Activated T-helper 2 cell treated with anti-CD3 and anti-CD28 coated beads, Interferon-gamma antibody, Interleukin-2, Interleukin-4, amounts not matched to agents 10 μg/mL and 5 μg/mL and 100 μg/mL, durations not matched to agents 14 hours and 24 hours and 36 hours (primary cell): ENCODE measurements at places on chromosomes 7 and 10. TPM values are rescaled to one million over a fixed set of nuclear protein-coding genes. Genes with fewer than 3 reads are reported as not detected.

Gene SPOCK2
- 135 and 137 TPM in 2 replicates for total RNA-seq

Gene GSTO1
- 168 and 174 TPM in 2 replicates for total RNA-seq

DNA sequence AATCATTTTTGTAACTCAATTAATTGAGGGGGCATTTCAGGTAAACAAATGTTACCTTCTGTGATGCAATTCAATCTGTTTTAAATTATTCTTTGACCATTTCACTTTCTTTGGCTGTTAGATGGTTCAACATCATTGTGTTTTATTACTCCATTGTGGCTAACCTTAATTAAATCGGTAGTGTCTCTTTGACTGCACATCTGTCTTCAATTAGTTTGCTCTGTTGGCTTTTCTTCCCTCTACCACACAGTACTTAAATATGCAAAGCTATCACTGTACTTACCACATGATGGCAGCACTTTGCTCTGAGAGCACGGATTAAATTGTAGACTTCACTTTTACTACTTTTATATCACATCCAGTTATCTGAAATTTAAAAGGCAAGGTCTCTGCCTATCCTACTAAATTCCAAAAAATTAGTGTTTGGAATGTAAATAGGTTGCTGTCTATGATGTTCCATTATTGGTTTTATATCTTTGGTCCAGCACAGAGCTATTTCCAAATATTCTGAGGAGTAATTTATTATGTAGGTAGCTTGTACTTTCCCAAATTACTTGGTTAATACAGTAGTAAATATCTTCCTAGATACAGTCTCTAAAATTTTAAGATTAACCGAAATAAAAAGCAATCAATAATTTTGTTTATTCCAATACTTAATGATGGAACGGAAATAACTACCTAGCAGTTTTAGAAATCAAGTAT, 352.0 kb downstream of the PCLO start:
- no peak overlapping the region for H3K27ac ChIP-seq
- DNase-seq = no peak
- no peaks in the 10 kb centered on the region for H3K4me1 ChIP-seq
- H3K36me3 ChIP-seq = no peaks in the 10 kb centered on the region
- no peak overlapping the region for H3K4me3 ChIP-seq

Gene GRK5
- total RNA-seq = 24.4 and 24.7 TPM in 2 replicates

Gene OR9A4
- not detected in 2 replicates for total RNA-seq

Gene AGAP5
- 18.2 and 18.8 TPM in 2 replicates for total RNA-seq

Gene CDC123
- total RNA-seq = 153 and 156 TPM in 2 replicates

Gene SPDYE2B
- total RNA-seq = not detected in 2 replicates

DNA sequence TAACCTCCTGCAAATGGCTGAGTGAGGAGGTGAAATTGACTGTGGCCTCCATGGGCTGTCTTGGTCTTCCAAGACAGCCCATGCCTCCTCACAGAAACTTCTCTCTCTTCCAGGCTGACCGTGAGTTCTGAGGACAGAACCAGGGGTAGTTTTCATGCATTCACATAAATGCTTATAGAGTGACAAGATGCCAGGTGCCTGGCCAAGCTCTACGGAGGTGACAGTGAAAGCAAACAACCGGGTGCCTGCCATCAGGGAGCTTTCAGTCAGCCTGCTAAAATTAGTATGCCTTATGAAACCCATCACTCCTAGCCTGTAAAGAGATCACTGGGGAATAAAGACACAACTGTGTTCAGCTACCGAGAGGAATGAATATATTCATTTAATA, 919 bp upstream of the RHOBTB1 start:
- no peak overlapping the region for H3K27ac ChIP-seq
- peak overlapping the region; percentile 76 for H3K4me3 ChIP-seq
- peaks cover 11% of the 10 kb centered on the region for H3K4me1 ChIP-seq
- peaks cover 74% of the 10 kb centered on the region for H3K27me3 ChIP-seq

Gene CLDN4
- total RNA-seq = not detected in 2 replicates

DNA sequence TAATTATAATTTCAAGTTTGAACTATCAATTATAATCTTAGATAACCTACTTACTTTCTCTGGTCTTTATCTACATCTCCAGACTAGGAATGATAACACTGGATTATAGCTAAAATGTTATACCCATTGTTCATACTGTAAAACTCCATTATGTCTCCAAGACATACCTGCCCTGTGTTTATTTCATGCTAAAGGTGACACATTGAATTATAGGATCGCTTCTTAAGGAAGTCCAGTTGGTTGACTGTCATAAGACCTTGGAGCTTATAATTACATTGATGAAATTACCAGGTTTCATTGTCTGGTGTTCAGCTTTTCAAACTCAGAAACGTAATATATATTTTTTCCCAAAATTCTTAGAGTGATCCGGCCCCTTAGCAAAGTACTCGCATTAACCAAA, 15.5 kb upstream of the HERC4 start:
- no peak overlapping the region for H3K4me3 ChIP-seq
- no peak overlapping the region for H3K27ac ChIP-seq
- DNase-seq = no peak
- H3K36me3 ChIP-seq = no peaks in the 10 kb centered on the region
- peaks cover 2% of the 10 kb centered on the region for H3K27me3 ChIP-seq

- DNase-seq = no peak
- H3K27me3 ChIP-seq = no peaks in the 10 kb centered on the region
- H3K27ac ChIP-seq = peak overlapping the region; percentile 87
- peaks cover 43% of the 10 kb centered on the region for H3K4me1 ChIP-seq
- no peak overlapping the region for H3K4me3 ChIP-seq
Observed at GRCh38 chr10:3887404-3887803, 102.4 kb upstream of the KLF6 start.

Gene LRIT1
- not detected in 2 replicates for total RNA-seq

DNA sequence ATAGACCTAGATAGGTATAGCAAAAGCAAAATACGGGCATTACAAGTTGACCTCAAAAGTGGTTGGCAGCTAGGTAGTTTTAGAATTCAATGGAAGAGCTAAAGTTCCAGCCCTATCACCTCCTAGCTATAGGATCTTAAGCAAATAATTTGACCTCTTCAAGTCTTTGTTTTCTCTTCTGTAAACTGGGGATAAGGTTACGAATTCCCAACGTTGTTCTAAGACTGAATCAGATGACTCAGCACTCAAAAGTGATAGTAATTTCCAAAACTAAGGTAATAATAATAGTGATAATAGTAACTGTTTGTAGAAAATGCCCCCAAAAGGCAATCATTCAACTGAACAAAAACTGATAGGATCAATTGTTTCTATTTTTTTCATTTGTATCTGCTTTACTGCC, 445.2 kb downstream of the KCNMA1 start:
- no peaks in the 10 kb centered on the region for H3K36me3 ChIP-seq
- H3K4me3 ChIP-seq = no peak overlapping the region
- no peaks in the 10 kb centered on the region for H3K4me1 ChIP-seq
- no peak overlapping the region for H3K27ac ChIP-seq
- DNase-seq = no peak

Gene NUDCD3
- 86.8 and 90.2 TPM in 2 replicates for total RNA-seq

Gene TUBB8
- total RNA-seq = not detected in 2 replicates

- no peak for DNase-seq
- H3K4me1 ChIP-seq = peaks cover 31% of the 10 kb centered on the region
- peaks cover 5% of the 10 kb centered on the region for H3K36me3 ChIP-seq
- no peak overlapping the region for H3K4me3 ChIP-seq
- H3K27ac ChIP-seq = no peak overlapping the region
Observed at GRCh38 chr7:99137411-99138180, 6.3 kb downstream of the SMURF1 start.

Gene THSD7A
- total RNA-seq = not detected in 2 replicates

GRCh38 chr10:95392681-95393164, 101.9 kb upstream of the PDLIM1 start:
- no peak for DNase-seq
- no peaks in the 10 kb centered on the region for H3K36me3 ChIP-seq
- peaks cover 19% of the 10 kb centered on the region for H3K4me1 ChIP-seq
- no peak overlapping the region for H3K27ac ChIP-seq

DNA sequence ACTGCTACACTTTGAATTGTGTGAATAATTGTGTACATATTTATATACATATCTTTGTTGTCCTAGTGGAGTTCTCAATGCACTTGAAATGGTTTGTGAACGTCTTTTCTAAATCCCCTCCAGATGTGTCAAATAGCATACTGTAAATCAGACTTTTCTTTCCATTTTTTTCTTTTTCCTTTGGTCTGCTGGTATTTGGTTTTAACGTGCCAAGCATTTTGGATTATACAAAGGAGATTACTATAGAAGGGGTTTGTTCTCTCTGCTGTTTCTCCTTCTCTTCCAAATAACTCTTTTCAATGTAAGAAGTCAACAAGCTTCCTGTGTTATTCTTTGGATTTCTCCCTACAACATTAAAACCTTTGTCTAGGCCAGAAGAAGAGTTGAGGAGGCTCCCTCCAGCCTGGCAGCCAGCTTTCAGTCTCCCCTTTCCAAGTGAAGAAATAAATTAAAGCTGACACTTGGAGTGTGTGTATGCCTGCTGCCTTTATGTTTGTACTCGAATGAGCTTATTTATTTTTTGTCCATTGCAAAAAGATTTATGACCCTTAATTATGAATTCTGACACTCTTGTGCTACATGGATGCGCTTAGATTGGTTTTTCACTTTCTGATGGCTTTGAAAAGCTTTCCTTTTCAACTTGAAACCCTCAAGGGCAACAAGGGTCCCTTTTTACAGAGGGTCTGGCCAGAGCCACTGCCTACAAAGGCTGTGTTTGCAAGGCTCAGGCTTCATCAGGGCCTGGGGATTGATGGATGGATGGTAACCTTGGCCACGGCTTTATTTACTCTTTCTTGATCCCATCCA, 107.8 kb downstream of the RAB18 start:
- no peaks in the 10 kb centered on the region for H3K36me3 ChIP-seq
- H3K4me3 ChIP-seq = no peak overlapping the region
- H3K27me3 ChIP-seq = peaks cover 3% of the 10 kb centered on the region
- no peak overlapping the region for H3K27ac ChIP-seq

GRCh38 chr10:131000743-131001142, 310.8 kb downstream of the TCERG1L start:
- DNase-seq = no peak
- H3K36me3 ChIP-seq = no peaks in the 10 kb centered on the region
- H3K27ac ChIP-seq = no peak overlapping the region
- no peak overlapping the region for H3K4me3 ChIP-seq

Gene CBX3
- total RNA-seq = 274 and 275 TPM in 2 replicates

DNA sequence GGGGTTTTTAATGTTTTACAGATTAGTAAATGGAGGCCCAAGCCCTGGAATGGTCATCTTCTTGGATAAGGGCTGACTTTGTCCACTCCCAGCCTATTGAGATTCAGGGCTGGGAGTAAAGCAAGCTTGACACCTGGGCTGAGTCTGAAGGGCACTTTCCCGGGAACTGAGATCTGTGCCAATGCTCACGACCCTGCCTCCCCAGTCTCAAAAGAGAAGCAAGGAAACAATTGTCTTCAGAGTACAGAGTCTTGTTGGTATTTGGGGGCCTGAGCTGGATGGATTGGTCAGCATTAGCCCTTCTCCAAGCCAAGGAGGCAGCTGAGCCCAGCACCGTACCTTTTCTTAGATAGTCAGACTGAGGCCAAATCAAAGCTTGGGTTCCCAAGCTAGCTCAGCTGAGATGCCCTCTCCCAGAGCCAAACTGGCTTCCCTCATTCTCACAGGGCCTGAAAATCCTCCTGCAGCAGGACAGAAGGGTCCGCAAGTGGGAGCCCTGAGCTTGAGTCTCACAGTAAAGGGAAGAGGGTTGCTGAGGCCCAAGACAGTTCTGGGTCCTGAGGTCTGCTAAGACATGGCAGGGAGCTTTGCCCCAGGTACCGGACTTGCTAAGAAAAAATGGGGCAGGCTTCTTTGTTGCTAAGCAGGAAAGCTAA, 3.7 kb downstream of the DDIT4 start:
- no peak for DNase-seq
- peaks cover 27% of the 10 kb centered on the region for H3K4me1 ChIP-seq
- peak overlapping the region; percentile 41 for H3K27ac ChIP-seq
- peaks cover 38% of the 10 kb centered on the region for H3K36me3 ChIP-seq
- peak overlapping the region; percentile 100 for H3K4me3 ChIP-seq

GRCh38 chr7:26482927-26483326, 191.3 kb downstream of the SNX10 start:
- H3K4me3 ChIP-seq = no peak overlapping the region
- peaks cover 15% of the 10 kb centered on the region for H3K27me3 ChIP-seq
- H3K36me3 ChIP-seq = no peaks in the 10 kb centered on the region
- no peaks in the 10 kb centered on the region for H3K4me1 ChIP-seq
- no peak for DNase-seq

- no peaks in the 10 kb centered on the region for H3K36me3 ChIP-seq
- no peak for DNase-seq
- no peak within 1 kb of the TSS for H3K27ac ChIP-seq
- peak within 1 kb of the TSS; percentile 4 for H3K4me3 ChIP-seq
- H3K27me3 ChIP-seq = peaks cover 41% of the 10 kb centered on the region
- peaks cover 7% of the 10 kb centered on the region for H3K4me1 ChIP-seq
Observed at GRCh38 chr10:61452655-61453641, at the start of gene TMEM26. TSS of gene TMEM26 (minus strand) at chr10:61453381. CDS start at chr10:61453081, 300 bp downstream.

- DNase-seq = no peak
- no peak overlapping the region for H3K27ac ChIP-seq
- peaks cover 5% of the 10 kb centered on the region for H3K27me3 ChIP-seq
- no peaks in the 10 kb centered on the region for H3K36me3 ChIP-seq
- H3K4me1 ChIP-seq = no peaks in the 10 kb centered on the region
Observed at GRCh38 chr7:157516311-157516710, 179.5 kb downstream of the DNAJB6 start.

Gene POM121L12
- not detected in 2 replicates for total RNA-seq

DNA sequence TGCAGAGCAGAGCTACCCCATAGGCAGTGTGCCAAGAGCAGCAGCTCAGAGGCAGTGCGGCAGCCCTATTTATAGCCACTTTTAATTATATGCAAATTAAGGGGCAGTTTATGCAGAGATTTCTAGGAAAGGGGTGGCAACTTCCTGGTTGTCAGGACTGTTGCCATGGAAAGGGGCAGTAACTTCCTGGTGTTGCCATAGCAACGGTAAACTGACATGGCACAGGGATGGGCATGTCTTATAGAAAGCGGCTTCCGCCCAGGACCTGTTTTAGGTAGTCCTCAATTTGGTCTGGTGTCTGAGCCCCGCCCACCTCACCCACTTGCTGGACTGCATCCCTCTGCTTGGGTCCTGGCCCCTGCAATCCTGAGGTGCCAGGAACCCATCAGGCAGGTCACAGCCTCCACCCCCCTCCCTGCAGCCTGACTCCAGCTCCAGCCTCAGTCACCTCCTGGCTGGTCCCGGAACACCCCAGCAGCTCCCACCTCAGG, 115.8 kb downstream of the TMEM130 start:
- H3K27me3 ChIP-seq = no peaks in the 10 kb centered on the region
- no peaks in the 10 kb centered on the region for H3K36me3 ChIP-seq
- no peak overlapping the region for H3K4me3 ChIP-seq
- H3K27ac ChIP-seq = no peak overlapping the region
- no peak for DNase-seq

Gene HTR5A
- total RNA-seq = not detected in 2 replicates

DNA sequence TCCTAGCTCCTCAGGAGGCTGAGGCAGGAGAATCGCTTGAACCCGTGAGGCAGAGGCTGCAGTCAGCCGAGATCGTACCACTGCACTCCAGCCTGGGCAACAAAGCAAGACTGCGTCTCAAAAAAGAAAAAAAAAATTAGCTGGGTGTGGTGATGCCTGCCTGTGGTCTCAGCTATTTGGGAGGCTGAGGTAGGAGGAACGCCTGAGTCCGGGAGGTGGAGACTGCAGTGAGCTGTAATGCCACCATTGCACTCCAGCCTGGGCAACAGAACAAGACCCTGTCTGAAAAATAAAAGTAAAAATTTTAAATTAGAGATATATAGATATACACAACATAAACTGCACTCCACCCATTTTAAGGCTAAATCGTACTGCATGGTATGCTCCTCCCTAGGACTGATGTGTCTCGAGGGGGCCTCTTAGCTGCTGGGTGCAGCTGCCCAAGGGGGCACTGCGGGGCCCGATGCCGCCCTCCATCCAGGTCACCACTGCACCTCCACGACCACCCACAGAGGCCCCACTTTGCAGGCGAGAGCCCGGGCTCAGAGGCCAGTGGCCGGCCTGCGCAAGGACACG, 40.9 kb upstream of the FOXK1 start:
- DNase-seq = no peak
- peak overlapping the region; percentile 74 for H3K4me3 ChIP-seq
- no peaks in the 10 kb centered on the region for H3K27me3 ChIP-seq
- peak overlapping the region; percentile 49 for H3K27ac ChIP-seq
- H3K36me3 ChIP-seq = peaks cover 3% of the 10 kb centered on the region

Gene KNDC1
- total RNA-seq = 0.39 and 0.51 TPM in 2 replicates
